Vagina (tissue), 2 donors: ENCODE measurements at places on chromosomes 6 and 20. TPM values are rescaled to one million over a fixed set of nuclear protein-coding genes. Genes with fewer than 3 reads are reported as not detected.
A peak's percentile ranks its signal among the peaks of the same experiment; 100 is the strongest.

DNA sequence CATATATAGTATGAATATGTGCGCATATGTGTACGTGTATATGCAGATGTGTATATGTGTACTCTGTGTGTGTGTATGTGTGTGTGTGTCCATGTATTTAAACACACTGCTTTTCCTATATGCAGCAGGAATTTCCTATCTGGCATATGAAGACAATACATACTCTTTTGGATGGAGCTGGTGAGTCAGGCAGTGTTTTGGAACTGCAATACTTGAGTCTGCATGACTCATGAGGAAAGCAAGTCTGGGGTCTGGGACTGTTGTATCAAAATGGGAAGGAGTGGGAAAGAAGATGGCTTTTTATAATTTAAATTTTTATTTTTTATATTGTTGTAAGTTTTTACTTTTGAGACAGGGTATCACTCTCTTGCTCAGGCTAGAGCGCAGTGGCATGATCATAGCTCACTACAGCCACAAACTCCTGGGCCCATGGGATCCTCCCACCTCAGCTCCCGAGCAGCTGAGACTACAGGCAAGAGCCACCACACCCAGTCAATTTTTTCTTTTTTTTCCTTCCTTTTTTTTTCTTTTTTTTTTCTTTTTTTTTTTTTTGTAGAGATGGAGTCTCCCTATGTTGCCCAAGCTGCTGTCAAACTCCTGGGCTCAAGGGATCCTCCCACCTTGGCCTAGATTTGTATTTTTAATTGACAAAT lies 72.2 kb downstream of the ATXN1 start:
- no peak for DNase-seq

DNA sequence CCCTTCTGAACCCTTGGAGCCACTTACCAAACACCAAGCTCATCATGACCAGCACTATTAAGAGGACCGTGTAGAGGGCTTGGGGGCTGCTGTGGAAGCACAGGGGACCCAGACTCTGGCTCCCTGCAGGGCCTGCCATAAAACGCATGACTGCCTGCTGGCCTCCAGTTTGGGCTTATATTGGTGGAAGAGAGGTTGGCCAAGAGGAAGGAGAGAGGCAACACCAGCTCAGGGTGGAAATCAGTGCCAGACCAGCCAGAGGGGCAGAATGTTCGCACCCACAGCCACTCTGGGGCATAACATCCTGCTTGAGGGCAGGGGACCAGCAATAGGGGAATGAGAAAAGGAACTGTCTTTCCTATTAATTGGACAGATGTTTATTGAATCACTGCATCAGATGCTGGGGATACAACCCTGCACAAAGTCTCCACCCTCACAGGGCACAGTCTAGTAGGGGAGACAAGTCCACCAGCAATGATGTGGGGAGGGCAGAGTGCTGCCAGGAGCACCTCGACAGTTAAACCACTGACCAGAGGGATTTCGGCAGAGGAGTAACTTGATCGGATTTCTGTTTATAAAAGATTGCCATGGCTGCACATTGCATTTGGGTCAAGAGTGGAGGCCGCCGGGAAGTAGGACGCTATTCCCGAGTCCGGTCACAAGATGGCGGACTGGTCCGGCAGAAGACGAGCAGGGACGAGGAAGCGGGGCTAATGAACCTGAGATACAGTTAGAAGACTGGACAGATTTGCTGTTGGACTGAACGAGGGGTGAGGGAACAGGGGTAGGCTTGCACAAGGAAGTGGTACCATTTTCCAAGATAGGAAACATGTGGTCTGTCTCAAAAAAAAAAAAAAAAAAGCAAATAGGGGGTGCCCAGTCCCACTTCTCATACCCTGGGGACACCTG lies at the start of gene LY6G5C:
Gene LY6G5C, minus strand, starts transcription at position 842 of the 909 bp plus-strand sequence. Its CDS starts 694 bp downstream, at position 148.
- peak; percentile 96 for DNase-seq

DNA sequence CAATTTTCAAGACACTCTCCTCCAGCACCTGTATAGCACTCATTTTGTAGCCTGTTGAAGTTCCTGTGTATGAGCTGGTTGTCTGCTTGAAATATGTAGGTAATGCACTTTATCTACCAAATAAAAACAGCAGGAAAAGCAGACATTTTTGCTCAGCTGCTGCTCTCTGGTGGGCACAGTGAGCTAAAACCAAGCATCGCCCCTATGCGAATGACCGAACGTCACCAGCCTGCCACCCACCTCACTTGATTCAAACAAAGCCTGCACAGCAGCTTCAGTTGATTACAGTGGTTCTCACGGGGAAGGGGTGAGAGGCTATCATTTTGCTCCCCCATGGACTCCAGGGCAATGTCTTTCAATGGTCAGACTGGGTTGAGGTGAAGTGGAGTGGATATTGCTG lies 185.7 kb downstream of the SASH1 start:
- DNase-seq: no peak

GRCh38 chr20:42986143-42986773 lies 203.4 kb downstream of the PTPRT start:
- no peak for DNase-seq

GRCh38 chr6:12266571-12266970 lies 23.6 kb upstream of the EDN1 start:
- no peak for DNase-seq

GRCh38 chr6:85751374-85752055 lies 108.8 kb upstream of the SYNCRIP start:
- no peak for DNase-seq

DNA sequence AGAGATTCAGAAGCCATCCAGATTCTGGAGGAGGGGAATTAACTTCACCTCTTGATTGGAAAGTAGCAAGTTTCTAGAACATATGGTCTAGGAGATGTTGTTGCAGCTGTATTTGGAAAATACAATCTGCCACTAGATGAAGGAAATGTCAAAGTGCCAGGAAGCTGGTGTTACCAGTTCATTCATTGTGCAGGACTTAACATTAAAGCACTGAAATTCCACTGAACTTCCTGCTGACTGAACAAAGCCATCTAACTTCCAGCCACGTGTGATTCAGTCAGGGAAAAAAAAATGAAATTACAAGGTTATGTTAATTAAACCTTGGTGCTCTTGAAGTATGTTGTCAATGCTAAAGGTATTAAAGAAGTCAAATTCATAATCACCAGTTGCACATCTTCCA lies 321.5 kb upstream of the SASH1 start:
- no peak for DNase-seq

DNA sequence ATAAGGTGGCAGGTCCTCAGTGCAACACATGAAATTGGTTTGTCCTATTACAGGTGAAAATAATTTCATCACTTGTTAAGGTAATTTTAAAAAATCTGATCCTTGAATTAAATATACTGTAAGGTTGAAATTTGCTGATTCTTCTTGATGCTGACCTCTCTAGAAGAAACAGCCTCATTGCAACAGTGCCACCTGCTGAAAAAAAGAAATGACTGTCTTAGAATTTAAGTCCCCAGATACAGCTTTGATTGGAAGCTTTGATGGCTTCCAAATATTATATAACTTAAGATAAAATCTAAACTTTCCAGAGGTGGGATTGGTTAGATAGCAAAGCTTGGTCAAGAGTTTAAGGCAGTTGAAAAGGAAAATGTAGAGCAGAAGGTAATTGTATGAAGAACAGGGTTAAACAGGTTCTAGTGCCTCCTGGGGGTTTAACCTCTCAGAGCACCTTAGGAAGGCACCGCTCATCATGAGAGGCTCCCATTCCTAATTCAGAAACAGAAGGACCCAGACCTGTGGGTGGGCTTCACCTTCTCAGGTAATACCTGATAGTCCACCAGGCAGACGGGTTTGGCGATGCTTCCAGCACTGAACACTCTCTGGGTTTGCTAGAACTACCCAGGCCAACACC lies 401.0 kb downstream of the PAX1 start:
- no peak for DNase-seq

DNA sequence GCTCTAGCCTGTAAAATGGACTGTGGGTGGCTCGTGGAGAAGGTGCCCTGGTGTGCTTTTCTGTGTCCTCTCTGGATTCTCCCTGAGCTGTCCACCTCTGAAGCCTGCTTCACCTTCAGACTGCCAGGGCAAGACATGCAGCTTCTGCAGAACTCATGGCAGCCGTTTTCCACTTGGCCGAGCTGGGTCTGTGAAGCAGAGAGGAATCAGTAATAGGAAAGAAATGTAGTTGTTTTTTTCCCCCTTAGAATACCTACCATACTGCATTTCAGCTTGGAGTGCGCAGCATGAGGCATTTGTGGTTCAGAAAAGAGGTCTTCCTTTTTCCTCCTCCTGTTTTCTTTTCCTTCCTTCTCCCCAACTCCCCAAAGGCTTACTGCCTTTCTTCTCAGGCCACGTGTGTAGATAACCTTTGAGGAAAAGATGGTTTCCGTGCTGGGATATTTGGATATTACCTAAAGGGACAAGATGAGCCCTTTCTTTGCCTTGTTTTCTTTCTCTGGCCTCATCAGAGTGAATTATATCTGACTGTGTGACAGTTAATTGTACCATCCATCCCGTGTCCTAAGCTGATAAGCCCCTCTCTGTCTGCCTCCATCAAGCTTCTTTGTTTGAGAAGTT lies 39.4 kb downstream of the RREB1 start:
- DNase-seq: no peak

DNA sequence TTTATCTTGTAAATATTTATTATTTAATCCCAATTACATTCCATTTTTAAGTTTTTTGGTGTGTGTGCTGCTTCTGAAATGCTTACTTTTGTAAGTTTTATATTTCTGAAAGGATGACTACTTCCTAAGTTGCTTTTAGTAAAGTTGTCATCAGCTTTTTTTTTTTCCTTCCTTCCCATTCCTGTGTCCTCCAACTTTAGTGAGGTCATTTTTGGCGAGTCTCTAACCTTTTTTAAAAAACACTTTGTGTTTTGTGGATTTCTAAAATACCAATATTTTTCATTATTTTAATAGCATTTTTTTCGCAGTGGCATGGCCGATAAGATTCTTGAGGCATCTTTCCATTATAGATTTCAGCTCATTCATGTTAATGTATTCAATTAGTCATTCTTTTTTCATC lies 30.9 kb downstream of the FIG4 start:
- DNase-seq: no peak

GRCh38 chr6:140401761-140402160 lies 1027.3 kb upstream of the CITED2 start:
- DNase-seq: no peak

DNA sequence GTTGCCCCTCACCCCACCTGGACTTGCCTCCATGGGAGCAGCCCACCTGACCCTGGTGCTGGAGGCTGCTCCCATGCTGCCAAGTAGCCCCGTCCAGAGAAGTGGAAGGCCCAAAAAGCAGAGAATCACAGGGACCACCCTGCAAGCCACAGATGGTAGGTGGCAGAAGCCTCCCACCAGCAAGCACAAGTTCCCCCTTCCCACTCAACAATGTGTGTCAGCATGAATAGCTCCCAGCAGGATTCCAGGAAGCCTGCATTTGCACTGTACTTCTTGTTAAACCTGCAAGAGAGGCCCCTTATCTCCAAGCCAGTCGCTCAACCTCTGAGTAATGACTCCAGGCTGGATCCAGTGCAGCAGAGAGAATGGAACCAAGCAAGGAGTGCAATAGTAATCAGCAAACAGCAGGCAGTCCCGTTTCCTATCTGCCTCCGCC lies 180.8 kb upstream of the CST7 start:
- peak; percentile 62 for DNase-seq

GRCh38 chr6:37882724-37883413 lies 63.3 kb downstream of the ZFAND3 start:
- no peak for DNase-seq

- DNase-seq: no peak
These were observed 2.5 kb upstream of the SNTA1 start for GRCh38 chr20:33445881-33446625.

DNA sequence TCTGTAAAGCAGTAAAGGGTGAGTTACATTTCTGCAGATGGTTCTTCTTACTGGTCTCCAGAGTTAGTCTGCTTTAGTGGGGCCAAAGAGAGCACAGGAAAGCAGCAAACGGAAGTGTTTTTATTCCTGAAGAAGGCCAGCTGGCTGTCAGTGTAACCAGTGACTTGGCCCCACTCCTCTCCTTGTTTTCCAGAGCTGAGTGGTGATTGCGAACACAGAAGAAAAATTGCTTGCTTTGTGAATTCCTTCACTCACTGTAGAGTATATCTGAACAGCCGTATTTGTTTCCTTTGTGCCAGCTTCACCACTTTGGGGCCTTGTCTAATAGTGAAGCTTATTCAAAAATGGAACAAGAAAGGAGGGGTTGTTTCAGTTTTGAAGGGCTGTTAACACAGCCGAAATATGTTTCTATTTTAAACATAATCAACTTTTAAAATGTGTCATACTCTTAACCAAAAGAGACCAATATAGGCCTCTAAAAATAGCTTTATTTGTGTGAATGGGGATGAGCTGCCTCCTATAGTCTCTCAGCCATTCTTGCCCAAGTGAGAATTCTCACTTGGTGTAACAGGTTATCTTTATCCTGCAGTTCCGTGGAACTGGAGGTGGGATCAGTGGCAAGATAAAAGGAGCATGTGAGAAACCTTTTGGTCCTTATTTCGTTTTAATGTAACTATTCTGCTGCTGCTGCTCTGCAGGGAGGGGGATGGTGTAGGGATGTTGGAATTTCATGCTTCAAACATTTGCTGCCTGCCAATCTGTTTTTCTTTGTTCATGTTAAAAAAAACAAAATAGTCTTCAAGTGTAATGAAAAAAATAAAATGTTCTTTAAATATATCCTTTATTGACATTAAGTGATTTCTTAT lies 37.8 kb downstream of the ZC2HC1B start:
- no peak for DNase-seq

- DNase-seq: no peak
These were observed 6.4 kb downstream of the FGD2 start for GRCh38 chr6:37011656-37012378.

C20orf141 gene
- total RNA-seq: not detected

SPEF1 gene
- not detected for total RNA-seq

CGAS gene
- total RNA-seq: 8.3 TPM

CHRNA4 gene
- 0.25 TPM for total RNA-seq

OR2H2 gene
- total RNA-seq: not detected

TSHZ2 gene
- total RNA-seq: 30.4 TPM

ENPP1 gene
- total RNA-seq: 14.7 TPM

ZBTB46 gene
- total RNA-seq: 7.4 TPM

LY6G6D gene
- not detected for total RNA-seq

SLC13A3 gene
- total RNA-seq: 1.2 TPM
